ENCODE measurements at places on chromosomes 5 and 9.

DNA sequence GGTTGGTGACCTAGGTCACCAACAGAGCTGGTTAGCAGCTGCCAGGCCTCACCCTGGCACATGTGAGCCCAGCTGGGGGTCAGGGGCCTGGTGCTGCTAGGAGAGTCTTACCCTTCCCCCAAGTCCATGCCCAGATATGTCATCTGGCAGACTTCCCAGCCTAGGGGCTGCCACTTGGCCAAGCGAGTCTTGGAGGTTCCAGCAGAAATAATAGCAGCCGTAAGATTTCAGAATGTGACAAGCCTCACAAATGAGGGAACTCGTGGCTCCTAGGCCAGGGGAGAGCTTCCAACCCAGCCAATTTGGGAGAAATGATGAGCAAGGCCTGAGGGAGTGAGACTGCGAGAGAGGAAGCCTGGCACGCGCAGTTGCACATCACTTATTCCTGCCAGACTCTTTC, 11.1 kb downstream of the URM1 start:
- DNase-seq, result no peak

DNA sequence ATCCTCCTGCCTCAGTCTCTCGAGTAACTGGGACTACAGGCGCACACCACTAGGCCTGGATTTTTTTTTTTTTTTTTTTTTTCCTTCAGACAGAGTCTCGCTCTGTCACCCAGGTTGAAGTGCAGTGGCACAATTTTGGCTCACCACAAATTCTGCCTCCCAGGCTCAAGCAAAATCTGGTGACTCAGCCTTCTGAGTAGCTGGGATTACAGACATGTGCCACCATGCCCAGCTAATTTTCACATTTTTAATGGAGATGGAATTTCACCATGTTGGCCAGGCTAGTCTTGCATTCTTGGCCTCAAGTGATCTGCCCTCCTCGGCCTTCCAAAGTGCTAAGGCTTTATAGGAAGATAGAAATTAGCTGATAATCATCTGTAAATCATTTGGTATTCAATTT, 43.9 kb downstream of the NSA2 start:
- DNase-seq, result no peak

- no peak for DNase-seq
These were observed 70.1 kb downstream of the RIC1 start for GRCh38 chr9:5698810-5699556.

DNA sequence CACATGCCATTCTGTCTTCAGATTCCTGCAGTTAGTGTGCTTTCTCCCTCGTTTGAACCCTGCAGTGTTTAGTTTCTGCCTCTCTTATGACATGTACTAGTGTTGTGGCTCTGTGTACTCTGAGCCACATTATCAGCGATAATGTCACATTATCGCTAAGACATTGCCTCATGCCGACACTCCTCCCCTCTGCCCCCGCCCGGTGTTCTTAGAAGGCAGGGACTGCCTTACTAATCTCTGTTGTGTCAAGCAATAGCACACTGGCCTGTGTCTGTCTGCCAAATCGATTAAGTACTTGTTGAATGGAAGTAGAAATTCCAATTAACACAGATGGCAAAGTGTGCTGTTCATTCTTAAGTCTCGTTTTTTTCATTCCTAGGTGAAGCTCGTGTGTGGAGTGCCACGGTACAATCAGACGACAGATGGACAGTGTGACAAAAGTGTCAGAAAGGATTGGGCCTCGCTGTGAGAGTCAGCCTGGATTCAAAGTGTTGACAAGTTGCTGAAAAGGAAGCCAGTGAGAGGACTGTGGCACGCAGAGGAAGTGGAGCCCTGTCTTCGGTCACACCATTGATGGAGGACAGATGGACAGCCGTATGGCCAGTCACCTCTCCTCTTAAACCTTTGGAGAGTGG, 10.5 kb downstream of the PIK3R1 start:
- DNase-seq, result no peak

DNA sequence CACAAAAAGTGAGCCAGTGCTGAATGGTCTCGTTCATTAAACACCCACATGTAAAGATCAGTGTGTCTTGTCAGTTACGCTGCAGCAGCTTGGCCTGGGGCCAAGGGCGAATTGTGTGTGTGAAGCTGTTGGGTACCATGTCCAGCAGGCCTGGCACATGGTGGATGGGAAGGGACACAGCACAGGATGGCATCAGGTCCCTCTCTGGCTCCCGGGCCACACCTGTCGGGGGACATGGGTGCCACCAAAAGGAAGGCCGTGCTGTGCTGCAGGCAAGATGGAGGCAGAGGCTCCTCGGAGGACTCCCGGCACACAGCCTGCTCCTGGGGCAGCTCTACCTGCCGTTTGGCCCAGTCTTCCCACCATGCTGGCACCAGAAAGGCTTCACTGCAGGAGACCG, 32.0 kb downstream of the NKD2 start:
- no peak for DNase-seq

- DNase-seq, result no peak
These were observed 212.3 kb downstream of the ERCC6L2 start for GRCh38 chr9:96087669-96088299.

DNA sequence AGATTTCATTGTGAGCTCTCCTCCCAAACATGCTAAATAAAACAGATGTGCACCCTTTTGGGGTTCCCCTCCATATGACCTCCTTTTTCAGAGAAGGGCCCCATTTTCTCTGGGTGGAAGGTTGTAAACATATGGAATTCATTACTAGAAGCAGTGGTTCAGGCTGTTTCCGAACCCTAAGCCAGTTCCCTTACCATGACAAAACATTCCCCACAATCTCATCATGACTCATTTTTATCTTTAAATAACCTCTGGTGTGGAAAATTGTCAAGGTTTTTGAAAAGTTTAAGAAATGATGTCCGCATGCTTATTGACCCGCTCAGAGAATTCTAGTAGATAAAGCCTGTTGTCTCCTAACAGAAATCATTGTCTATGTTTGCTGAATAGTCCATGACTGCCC, 127.3 kb upstream of the PIK3R1 start:
- DNase-seq, result no peak

DNA sequence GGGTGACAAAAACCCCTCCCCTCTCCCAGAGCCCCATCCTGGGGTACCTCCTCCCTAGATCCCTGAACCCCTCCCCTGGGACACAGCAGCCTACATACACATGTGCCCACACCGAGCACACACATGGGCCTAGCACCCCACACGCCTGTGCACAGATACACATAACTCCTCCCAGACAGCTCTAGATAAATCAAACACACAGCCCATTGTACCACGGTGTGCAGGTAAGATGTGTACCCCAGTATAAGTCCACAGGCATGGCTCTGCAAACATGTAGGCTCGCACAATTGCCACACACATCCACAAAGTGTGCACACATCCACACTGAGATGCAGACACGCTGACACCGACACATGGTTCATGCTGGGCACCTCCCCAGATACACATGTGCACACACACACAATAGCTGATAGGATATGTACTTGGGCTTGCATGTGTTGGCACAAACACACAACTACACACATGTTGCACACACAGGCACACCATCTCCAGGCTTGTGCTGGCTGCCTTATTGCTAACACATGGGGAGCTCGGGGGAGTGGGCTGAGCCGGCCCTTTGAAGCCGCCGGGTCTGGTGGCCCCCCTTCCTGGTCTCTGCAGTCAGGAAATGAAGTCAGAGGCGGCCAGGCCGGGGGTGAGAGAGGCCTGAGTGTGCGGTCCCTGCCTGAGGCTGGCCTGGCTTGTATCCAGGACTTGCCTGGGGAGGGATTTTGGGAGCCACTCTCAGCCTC, 30.2 kb downstream of the GOLGA2 start:
- DNase-seq, result no peak

DNA sequence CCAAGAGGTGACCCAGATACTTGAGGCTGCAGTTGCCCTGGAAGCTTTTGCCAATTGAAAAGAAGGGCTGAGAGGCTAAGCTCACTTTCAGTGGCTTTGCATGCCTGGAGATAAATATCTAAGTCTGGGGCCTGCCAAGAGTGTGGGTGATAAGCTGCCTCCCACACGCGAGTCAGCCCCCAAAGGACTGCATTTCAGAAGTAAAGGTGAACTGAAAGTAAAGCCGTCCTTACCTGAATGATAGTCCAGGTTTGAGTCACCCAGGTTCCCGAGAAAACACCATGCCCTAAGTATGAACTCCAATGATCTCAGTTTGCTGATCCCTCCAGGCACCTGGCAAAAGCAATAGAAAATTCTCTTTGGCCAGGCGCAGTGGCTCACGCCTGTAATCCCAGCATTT, 22.5 kb upstream of the N4BP3 start:
- DNase-seq, result no peak
